ENCODE measurements at places on chromosomes 3 and 15. TPM values are rescaled to one million over a fixed set of nuclear protein-coding genes. Genes with fewer than 3 reads are reported as not detected.

LRCH3 gene
- 73.8 TPM for total RNA-seq

C3orf70 gene
- 0.05 TPM for total RNA-seq

GP5 gene
- total RNA-seq = 1.9 TPM

PLAAT1 gene
- not detected for total RNA-seq

DHX36 gene
- total RNA-seq = 81.8 TPM

UROC1 gene
- total RNA-seq = not detected

DOCK3 gene
- 1.5 TPM for total RNA-seq

SLC28A2 gene
- total RNA-seq = not detected

GPR62 gene
- not detected for total RNA-seq

GOLGA6D gene
- total RNA-seq = not detected

MOBP gene
- not detected for total RNA-seq

GOLGA8G gene
- not detected for total RNA-seq

GOLGA8B gene
- 301 TPM for total RNA-seq

ACTC1 gene
- total RNA-seq = not detected

WDR93 gene
- not detected for total RNA-seq

SLC2A2 gene
- total RNA-seq = not detected

TEX264 gene
- total RNA-seq = 62.0 TPM

ALPK3 gene
- total RNA-seq = 0.29 TPM

BLM gene
- 75.3 TPM for total RNA-seq

ADAMTS9 gene
- total RNA-seq = not detected

ZMAT3 gene
- total RNA-seq = 32.9 TPM

FYCO1 gene
- 24.7 TPM for total RNA-seq

THSD4 gene
- total RNA-seq = not detected

P3H2 gene
- total RNA-seq = not detected

CHDH gene
- 0.93 TPM for total RNA-seq

EEFSEC gene
- 15.9 TPM for total RNA-seq

UTS2B gene
- total RNA-seq = not detected

GNAT1 gene
- not detected for total RNA-seq

SPINT1 gene
- total RNA-seq = 4.5 TPM

NPHP3 gene
- total RNA-seq = 18.9 TPM

CKMT1B gene
- total RNA-seq = 0.32 TPM

CASR gene
- not detected for total RNA-seq
